Stimulated activated CD4-positive, alpha-beta T cell treated with anti-CD3 and anti-CD28 coated beads, Interleukin-1b, Interleukin-23, amount 100 ng/mL, for 48 hours (primary cell): ENCODE measurements at places on chromosomes 13 and 19.

GRCh38 chr13:35347679-35348205, 128.7 kb downstream of the MAB21L1 start:
- DNase-seq, result no peak

- DNase-seq, result no peak
These were observed 24.2 kb downstream of the SH3GL1 start for GRCh38 chr19:4376028-4376670.

- DNase-seq, result no peak
These were observed 14.4 kb downstream of the BICRA start for GRCh38 chr19:47623151-47623920.

- DNase-seq, result no peak
These were observed 151.6 kb downstream of the ZNF536 start for GRCh38 chr19:30523791-30524190.

DNA sequence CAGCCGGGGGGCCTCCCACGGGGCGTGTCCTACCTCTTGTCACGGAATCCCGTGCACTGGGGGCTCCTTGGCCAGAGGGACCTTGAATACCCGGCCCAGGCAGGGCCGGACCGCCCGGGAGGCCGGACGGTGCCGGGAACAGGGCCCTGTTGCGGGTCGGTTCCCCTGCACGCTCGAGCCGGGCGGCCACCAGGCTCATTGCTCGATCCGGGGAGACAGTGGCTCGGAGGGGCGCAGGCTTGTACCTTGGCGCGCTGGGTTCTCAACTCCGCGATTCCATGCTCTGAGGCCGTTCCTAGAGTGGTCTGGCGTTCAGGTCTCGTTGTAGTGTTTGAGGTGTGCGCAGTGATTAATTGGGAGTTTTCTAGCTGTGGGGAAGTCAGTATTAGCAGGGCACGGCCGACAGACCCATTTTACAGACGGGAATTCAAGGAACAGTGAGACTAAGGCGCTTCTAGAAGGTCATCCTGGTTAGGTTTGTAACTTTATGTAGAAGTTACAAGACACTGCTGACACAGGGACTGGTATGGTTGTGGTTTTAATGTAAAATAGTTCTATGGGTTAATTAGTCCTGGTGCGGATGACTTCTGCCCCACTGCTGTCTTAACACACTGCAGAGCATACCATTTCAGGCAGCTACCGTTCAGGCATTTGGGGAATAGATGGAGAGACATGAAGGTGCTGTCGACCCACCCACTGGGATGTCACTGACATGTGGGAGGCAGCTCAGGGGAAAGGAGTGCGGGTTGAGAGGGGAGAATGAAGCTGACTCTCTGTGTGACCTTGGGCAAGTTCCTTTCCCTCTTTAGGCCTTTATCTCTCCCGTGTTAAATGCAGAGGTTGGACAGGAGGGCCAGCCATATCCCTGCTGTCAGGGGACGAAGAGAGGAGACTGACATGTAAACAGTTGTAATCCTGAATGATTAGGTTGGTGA, 592 bp downstream of the CLPTM1 start:
- DNase-seq, result no peak

- DNase-seq, result no peak
These were observed 14.9 kb downstream of the SH3GL1 start for GRCh38 chr19:4385291-4386040.

DNA sequence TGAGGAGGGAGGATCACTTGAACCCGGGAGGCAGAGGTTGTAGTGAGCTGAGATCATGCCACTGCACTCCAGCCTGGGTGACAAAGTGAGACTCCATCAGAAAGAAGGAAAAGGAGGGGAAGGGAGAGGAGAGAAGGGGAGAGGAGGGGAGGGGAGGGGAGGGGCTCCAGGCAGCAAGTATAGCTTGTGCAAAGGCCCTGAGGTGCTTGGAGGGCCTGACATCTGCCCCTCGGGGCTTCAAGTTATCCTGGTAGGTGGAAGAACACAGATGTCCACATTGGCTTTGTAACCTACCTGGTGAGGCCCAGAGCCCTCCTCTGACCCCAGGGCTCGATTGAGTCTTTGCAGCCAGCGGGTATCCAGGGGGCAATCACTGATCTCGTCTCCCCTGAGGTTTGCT, 11.5 kb upstream of the ZNRF4 start:
- DNase-seq, result no peak

GRCh38 chr19:47497050-47497766, 13.2 kb upstream of the KPTN start:
- DNase-seq, result no peak

GRCh38 chr13:29465741-29466293, 129.7 kb downstream of the SLC7A1 start:
- no peak for DNase-seq

DNA sequence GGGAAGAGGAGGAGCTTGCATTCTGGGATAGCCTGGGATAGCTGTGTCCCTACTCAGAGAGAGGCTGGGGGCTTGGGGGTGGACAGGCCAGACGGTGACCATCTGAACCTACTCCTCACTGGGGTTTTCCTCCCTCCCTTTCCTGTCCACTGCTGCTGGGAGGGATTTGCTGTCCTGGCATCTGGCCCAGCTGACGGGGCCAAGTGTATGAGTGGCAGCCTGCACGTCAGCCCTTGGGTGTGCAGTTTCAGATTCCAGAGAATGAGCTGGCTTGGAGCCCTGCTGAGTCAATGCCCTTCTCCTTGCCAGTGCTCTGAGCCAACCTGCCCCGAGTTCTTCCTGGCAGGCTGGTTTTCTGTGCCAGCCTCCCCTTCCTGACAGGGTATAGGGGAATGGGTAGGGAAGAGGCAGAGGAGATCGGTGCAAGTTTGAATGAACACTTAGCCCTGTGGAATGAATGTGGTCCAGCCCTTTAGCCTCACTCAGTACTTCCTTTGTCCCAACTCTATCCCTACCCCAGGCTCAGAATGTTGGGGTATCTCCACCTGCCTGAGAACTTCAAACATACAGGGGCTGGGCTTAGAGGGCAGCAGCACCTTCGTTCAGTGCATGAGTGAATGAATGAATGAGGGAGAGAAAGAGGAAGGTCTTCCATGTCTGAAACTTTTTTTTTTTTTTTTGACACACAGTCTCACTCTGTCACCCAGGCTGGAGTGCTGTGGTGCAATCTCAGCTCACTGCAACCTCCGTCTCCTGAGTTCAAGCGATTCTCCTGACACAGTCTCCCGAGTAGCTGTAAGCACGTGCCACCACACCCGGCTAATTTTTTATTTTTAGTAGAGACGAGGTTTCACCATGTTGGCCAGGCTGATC, 1.8 kb upstream of the ANGPTL4 start:
- peak; percentile 54 for DNase-seq

DNA sequence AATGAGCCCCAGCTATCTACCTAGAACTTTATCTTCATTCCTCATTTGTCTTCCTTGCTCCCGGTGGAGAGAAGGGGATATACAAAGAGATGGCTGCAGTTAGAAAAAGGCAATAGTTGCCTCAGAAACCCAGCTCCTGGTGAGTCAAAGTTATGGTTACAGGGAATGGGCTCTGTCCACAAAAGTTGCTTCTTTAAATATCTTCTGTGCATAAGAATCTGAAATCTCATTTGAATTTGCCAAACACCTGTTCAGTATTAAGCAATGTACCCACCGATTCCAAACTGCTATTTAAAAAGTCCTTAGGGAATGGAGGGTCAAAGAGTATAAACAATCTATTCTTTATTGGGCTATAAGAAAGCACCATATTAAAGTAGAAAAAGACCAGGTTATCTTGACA, 48.4 kb downstream of the DCLK1 start:
- no peak for DNase-seq

DNA sequence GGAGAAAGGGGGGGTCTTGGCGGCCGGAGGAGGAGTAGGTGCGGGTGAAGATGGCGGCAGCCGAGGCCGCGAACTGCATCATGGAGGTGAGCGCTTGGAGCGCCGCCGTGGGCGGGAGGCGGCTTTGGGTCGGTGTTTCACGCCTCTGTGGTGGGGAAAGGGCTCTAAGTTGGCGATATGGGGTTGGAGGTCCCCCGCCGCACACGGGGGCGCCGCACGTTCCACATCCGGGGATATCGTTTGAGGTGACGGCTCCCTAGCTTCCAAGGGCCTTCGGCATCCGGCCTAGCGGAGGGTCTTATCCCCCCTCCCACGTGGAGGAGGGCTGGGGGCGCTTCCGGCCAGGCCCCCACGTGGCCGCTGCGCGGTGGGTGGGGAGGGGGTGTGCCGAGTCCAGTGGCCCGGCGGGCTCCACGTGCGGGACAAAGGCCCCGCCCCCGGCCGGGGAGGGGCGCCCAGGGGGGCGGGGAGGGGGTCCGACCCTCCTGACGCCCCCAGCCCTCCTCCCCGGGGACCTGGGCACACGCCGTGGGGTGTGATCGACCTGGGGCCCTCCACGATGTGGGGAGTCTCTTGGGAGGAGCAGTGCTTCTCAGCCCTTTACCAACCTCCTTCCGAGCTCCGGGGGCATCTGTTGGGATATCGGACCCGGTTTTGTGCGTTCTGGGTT, at the start of gene PRMT1:
Gene PRMT1 (plus strand): TSS at position 41 of the 670 bp plus-strand sequence. CDS start 10 bp downstream, at position 51.
- peak; percentile 56 for DNase-seq

DNA sequence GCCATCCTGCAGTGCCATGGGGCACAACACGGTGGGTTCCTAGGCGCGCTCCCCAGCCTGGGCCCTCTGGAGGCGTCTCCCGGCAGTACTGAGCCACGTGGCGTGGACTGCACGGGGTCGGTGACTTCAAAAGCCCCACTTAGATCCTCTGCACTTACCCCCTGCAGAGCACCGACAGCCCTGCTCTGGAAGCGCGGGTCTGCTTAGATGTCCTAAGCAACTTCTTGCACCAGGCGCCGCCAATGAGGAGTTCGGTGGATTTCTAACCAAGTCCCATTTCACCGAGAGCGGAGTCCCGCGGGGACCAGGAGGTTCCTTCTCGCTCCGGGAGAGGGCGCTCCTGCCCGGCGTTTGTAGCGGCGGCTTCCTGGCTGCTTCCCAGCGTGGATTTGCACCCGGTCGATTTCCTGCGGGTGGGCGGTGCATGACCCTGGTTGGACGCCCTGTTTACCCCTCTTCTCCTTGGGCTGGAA, 25.2 kb upstream of the ZNF845 start:
- DNase-seq, result peak; percentile 8

DNA sequence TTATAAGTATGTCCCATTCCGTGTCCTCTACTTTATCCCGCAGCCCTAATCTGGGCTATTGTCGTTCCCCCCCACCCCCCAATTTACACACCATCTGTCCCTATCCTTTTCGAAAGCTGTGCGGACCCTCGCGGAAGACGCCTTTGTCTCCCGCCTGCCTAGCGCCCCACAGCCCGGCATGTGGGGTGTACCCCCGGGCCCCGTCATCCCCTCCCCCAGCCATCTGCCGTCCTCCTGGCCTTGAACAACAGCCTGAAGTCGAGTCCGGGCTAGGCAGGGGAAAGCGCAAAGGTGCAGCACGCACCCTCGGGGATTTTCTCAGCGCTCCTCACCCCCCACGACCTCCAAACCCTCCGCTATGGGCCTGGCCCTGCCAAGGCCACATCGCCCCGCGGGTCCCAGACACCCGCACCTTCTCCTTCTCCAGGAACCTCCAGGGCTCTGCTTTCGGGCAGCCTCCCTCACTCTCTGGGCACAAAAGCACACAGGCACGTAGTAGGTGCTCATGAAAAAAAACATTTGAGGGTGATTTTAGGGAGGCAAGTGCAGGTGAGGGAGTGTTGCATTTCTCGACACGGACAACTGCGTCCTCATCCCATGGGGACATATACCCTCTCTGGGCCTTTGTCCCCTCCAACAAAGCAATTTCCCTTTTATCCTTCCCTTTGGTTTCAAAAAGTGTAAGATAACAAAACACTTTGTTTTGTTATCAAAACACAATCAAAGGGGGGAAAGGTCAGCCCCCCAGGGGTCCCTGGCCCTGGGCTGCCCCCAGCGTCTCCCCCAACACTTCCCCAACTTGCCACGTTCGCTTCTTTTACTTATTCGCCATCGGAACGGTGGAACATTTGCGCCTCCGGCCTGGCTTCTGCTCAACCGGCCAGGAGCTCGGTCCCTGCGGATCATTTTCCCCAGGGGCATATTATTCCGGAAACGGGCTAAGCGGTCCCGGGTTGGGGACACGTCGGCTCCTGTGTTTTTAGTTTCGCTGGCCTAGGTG, 16.4 kb downstream of the CCDC124 start:
- DNase-seq, result no peak

GRCh38 chr13:99395436-99395835, 88.2 kb upstream of the GPR183 start:
- DNase-seq, result no peak

- no peak for DNase-seq
These were observed 11.0 kb downstream of the STK24 start for GRCh38 chr13:98565726-98566565.

- DNase-seq, result no peak
These were observed 204.5 kb upstream of the ATXN8OS start for GRCh38 chr13:69903081-69903480.

DNA sequence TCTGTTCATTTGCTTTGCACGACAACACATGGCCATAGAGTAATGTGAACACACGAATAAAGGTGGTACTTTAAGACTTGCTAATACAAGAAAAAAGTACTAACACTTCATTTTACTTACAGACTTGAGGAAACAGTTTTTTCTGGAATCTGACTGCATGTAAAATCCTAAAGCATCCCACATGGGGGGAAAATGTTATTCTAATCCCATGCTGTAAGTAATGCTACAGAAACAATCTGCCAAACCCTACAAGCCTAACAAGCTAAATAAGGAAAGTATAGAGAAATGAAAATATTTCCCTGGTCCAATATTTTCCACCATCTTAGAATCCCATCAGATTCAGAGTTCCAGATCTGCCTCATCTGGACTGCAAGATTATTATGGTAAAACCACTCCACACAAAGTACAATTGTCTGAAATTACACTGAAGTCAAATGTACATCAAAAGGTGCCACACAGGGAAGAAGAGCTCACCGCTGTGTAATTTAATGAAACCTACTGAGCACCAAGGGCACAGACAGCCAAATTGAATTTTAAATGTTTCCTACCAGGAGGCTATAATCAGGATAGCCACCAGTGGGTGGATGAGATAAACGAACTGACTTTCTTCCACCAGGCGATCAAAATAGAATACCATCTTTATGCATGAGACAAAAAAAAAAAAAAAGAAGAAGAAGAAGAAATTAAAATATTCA, 22.0 kb downstream of the LHFPL6 start:
- no peak for DNase-seq

GRCh38 chr13:80235166-80235966, 105.6 kb downstream of the SPRY2 start:
- DNase-seq, result no peak
